ENCODE measurements at places on chromosomes 4 and X.

DNA sequence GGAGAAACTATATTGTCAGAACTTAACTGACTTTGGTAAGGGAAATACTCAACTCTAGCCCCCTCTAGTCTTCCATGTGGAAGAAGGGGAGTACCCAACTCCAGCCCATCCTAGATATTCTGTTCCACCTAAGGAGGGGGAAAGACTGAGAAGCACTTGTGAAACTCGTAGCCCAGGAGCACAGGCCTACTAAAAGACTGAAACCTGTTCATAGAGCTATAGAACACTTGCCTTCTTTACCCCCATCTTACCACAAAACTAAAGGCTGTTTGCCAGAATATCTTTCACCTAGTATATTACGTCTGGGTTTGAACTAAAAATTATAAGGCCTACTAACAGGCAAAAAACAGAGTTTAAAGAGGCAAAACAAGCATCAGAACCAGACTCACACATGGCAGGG lies 15.5 kb downstream of the CLDN22 start:
- no peak for DNase-seq

DNA sequence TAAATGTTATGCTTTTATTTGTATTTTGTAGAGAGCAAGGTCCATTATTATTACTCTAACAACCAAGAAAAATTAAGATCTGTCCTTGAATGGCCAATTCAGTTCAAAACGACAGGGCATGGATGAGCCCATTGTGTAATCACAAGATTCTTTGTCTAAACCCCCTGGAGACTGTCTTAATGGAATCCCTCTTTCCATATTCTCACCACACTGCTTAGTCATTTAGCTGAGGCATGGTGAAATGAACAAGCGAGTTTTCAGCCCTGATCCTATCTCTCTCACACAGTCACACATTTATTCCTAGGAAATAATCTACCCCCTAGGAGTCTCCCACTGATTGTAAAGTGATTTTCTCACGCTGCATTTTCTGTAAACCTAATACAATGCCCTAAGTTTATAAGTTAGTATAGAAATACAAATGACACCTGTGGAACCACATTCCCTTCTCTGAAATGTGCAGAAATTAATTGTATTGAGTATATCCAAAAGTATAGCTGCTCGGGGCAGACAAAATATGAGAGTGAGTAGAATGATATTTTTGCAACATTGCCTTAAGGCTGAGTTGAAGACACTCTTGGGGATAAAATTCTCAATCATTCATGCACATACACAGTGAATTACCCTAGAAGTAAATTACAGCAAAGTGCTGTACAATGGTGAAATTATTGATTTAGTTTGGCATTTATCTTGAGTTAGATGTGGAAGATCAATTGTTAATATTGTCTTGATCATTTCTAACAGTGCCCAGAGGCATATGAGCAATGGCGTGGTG lies 119.7 kb upstream of the PCDH7 start:
- no peak for DNase-seq

DNA sequence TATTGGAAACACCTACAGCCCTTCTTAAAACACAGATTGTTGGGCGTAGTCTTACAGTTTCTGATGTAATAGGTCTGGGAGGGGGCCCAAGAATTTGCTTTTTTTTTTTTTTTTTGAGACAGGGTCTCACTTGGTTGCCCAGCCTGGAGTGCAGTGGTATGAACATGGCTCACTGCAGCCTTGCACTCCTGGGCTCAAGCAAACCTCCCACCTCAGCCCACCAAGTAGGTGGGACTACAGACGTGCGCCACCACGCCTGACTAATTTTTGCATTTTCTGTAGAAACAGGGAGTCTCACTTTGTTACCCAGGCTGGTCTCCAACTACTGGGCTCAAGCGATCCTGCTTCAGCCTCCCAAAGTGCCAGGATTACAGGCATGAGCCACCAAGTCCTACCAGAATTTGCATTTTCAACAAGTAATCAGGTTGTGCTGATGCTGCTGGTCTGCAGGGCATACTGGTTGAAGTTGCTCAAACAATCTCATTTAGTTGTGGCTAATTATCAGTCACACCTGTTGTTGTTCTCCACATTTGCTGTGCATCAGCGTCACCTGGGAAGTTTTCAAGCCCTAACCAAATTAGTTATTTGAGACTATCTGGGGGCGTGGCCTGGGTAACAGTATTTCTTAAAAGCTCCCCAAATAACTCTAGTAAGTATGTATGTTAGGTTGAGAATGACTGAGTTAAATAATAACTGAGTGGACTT lies 14.0 kb downstream of the TMEM154 start:
- no peak for DNase-seq

GRCh38 chr4:139872274-139872673 lies 206.7 kb downstream of the MGST2 start:
- DNase-seq, result no peak

GRCh38 chr4:152485726-152486276 lies 50.1 kb downstream of the FBXW7 start:
- DNase-seq, result peak; percentile 10

- DNase-seq, result no peak
Observed at GRCh38 chr4:118918388-118918787, 29.7 kb downstream of the SYNPO2 start.

DNA sequence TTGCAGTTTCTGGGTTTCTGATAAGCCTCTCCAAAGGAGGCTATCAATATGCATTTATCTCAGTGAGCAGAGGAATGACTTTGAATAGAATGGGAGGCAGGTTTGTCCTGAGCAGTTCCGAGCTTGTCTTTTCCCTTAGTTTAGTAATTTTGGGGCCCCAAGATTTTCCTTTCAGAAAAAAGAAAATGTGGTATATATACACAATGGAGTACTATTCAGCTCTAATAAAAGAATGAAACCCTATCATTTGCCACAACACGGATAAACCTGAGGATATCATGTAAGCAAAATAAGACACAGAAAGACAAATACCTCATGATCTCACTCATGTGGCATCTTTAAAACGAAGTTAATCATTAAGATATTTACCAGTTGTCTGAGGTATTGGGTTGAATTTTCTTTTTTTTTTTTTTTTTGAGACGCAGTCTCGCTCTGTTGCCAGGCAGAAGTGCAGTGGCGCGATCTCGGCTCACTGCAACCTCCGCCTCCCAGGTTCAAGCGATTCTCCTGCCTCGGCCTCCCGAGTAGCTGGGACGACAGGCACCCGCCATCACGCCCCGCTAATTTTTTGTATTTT lies 540 bp downstream of the ZNF721 start:
- DNase-seq, result no peak

- no peak for DNase-seq
Observed at GRCh38 chrX:136674270-136674985, 26.5 kb downstream of the CD40LG start.

DNA sequence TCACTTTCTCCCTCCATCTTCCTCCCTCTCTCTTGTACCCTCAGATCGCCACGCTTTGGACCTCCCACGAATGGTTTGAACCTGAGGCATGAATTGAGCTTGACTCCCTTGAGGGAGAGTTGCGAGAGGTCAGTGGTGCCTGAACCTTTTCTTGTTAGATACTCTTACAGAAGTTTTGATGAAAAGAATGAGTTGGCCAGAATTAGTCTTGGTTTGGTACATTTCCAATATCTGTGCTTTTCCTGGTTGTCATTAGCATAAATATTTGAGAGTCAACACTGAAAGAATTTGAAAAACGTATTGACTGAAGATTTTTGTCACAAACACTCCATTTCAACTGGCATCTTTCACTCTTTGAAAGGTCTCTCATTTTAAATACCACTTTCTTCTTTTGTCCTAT lies 510.6 kb upstream of the DIPK2B start:
- DNase-seq, result no peak

- no peak for DNase-seq
Observed at GRCh38 chrX:112083624-112084326, 1.2 kb upstream of the TRPC5 start.

- no peak for DNase-seq
Observed at GRCh38 chr4:57401586-57401985, 291.4 kb upstream of the IGFBP7 start.

- no peak for DNase-seq
Observed at GRCh38 chr4:8000721-8001491, 61.2 kb upstream of the AFAP1 start.

DNA sequence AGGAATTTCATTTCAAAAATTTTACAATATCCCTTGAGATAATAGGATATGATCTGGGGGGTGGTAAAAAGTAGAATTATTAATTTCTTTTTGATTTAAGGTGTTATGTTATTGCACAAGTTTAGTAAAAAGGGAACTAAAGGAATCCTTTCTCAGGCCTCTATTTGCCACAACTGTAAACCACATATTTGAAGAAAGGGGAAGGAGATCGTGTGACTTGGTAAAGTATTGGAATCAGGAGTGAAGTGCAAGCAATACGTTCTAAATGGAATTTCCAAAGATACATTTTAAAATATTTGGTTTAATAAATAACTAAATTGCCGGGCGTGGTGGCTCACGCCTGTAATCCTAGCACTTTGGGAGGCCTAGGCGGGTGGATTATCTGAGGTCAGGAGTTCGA lies 35.3 kb upstream of the SCRG1 start:
- no peak for DNase-seq

Measured in stimulated activated CD4-positive, alpha-beta T cell treated with anti-CD3 and anti-CD28 coated beads, TNF-alpha, amount 100 ng/mL, for 24 hours (primary cell).